ENCODE measurements at places on chromosomes 2 and 18. TPM values are rescaled to one million over a fixed set of nuclear protein-coding genes. Genes with fewer than 3 reads are reported as not detected.

Gene KCTD18
- 26.9 TPM for total RNA-seq

Gene HS1BP3
- total RNA-seq = 23.9 TPM

Gene SPC25
- total RNA-seq = 3.9 TPM

Gene RAMP1
- total RNA-seq = 14.9 TPM

Gene SERPINB4
- not detected for total RNA-seq

Gene ATOH8
- 66.5 TPM for total RNA-seq

Gene TUBB8B
- total RNA-seq = not detected

Gene MOGAT1
- not detected for total RNA-seq

Gene TCF7L1
- 2.0 TPM for total RNA-seq

Gene METTL21A
- total RNA-seq = 9.2 TPM

Gene PLGLB1
- total RNA-seq = 0.26 TPM

Gene DSG2
- 0.31 TPM for total RNA-seq

Gene LAMA3
- 9.5 TPM for total RNA-seq

Gene GFPT1
- 58.0 TPM for total RNA-seq

Gene TMEM18
- total RNA-seq = 18.9 TPM

Gene PLCD4
- 4.0 TPM for total RNA-seq

Gene BMP10
- not detected for total RNA-seq

Gene FAM237A
- total RNA-seq = not detected

Gene ATL2
- total RNA-seq = 36.9 TPM

Gene GCC2
- total RNA-seq = 15.2 TPM

Gene MYO5B
- 0.06 TPM for total RNA-seq

Gene FN1
- total RNA-seq = 7,001 TPM

Gene KIF5C
- total RNA-seq = 0.13 TPM

Gene LRP1B
- 0.13 TPM for total RNA-seq

All from aortic smooth muscle cell (primary cell).